Eye (tissue), 1 donor: ENCODE measurements at places on chromosomes 6 and 20.

DNA sequence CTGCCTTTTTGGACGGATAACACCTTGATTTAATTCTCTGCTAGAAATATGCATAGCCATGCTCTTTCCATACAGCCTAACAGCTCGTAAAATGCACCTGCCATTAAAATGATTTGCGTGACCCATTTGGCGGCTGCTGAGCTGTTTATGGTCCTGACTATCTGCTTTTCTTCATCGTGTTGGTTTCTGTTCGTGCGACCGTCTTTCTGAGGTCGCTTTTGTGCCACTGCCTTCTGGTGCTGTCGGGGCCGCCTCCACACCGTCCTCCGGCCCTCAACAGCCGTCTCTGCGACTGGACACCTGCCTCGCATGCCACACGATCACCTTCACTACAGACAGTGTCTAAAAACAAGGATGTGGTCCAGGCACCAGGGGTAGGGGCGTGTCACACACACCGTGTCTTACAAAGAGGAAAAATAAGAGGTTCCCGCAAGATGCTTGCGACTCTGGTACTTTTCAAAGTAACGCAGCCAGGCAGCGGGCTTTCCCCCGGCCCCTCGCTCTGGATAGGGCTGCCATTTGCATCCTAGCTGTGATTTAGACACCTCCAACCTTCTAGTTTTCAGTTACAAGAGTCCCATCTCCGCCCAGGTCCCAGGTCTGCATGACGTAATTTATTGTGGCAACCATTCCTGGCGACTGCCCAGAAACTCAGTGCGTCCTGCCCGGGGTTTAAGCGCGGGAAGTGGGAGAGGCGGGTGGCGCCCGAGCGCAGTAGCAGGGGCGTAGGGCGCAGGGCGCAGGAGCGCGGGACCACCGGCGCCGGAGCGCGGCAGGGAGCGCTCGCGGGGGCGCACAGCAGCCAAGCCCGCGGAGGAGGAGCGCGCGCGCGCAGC lies at the start of gene STMND1:
Gene STMND1 (plus strand): TSS at position 629 of the 836 bp plus-strand sequence. CDS start 208 bp downstream, outside the sequence.
- peak; percentile 79 for DNase-seq

DNA sequence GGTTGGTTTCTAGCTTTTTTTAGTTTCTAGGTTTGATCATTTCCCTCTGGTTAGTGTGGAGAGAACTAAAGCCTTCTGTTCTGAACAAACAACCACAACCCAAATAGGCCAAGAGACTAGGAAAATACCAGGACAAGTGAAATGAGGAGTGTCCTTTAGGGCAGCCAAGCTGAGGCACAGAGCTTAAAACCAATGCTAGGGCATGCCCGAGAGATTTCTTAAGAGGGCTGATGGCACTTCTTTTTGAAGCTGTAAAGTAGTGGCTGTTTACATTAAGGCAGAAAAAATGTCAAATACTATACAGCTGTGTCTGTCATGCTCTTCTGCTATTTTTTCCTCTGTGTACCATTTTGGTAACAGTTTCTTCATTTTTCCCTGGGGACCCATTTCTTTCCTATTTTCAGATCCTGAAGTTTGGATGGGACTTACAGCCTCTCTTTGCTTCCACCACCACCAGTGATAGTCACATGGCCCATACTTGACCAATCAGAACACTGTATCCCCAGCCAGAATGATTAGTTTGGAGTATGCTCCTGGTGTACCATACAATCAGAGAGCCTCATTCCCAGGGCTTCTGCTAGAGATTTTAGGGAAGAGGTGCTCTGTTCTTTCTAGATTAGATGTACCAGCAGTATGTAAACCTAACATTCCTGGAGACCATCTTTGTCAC lies 154.4 kb downstream of the BMP2 start:
- peak; percentile 28 for DNase-seq

GRCh38 chr20:57409316-57409671 lies 18.1 kb downstream of the RBM38 start:
- DNase-seq: no peak

DNA sequence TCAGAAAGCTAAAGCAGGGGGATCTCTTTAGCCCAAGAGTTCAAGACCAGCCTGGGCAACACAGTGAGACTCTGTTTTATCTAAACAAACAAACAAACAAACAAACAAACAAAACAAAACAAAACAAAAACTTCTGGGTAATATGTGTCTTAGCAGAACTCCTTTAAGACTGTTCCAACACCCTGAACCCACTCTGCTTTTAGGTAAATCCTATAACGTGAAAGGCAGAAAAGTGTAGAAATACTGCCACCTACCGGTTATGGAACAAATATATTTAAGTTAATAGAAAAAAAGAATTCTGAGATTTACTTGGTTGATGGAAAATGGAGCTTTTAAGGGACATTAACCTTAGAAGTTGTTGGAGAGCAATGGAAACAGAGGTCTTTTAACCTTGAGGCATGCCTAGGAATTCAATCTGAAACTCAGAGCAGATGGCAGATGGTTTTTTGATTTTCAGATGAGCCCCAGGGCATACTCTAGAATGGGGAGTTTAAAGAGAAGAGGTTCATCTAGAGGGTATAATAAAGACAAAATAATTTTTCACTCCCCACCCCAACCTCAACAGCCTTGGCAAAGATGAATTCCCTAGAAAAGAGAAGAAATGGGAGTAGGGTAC lies 38.5 kb downstream of the SOD2 start:
- DNase-seq: peak; percentile 83

DNA sequence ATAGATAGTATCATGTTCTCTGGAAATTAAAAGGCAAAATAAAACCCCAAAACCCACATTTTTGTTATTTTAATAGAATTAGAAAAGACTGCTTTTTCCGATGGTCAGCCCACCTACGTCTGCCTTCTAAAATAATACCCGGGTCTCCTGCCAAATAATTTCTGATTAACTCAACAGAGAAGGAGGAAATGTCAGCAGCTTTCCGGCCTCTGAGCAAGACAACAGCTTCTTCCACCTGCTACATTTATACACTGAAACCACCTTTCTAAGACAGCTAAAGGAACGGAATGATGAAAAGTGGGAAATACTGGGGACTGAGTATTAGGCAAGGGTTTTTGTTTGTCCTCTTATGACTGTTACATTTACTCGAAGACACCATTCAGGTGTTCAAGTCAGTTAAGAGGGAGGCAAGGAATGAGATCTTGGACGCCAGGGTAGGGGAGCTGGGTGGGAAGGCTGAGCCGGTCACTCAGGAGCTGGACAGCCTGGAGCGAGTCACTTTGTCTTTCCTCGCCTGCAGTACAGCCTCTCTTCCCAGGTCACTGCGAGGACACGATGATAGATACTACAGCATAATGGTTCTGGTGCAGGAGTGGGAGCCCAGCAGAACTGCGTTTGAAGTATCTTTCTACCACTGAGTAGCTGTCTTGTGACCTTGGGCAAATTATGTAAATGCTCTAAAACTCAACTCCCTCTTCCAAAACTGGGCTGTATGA lies 96.3 kb upstream of the QKI start:
- DNase-seq: no peak

DNA sequence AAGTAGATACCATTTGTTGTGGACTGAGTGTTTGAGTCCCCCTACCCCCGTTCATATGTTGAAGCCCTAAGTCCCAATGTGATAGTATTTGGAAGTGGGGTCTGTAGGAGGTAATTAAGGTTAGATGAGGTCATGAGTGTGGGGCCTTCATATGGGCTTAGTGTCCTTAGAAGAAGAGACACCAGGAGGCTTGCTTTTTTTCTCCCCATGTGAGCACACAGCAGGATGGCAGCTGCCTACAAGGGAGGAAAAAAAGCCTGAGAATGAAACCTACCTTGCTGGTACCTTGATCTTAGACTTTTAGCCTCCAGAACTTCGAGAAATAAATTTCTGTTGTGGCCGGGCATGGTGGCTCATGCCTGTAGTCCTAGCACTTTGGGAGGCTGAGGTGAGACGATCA lies 67.9 kb upstream of the TULP4 start:
- DNase-seq: no peak

DNA sequence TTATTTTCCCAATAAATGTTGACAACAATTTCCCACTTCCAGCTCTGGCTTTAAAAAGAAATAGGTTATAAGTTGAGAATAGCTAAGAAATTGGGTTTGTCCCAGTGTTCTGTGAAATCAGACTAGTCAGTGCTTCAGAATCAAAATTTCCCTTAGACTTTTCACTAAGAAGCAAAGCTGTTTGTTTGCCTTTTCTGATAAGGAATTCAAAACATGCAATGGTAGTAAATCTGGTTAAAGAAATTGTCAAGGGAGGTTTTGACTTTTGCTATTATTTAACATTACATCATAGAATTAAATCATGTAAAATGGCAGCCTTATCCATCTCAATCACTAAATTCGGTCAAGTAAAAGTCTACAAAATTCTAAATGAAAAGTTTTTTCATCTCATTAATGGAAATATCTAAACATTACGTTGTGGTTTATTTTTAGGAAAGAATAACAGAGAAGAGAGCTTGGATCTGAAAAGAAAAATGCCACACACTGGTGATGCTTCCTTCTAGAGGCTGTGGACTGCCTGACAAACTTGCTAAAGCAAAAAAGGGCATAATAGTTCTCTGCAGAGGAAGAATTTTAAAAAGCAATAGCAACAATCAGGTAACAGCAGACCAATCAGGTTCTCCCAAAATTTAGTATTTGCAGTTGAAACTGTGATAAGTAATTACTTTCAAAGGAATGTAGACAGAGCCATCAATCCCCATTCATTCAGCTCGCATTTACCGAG lies 36.4 kb downstream of the PLAGL1 start:
- DNase-seq: no peak

GRCh38 chr6:44831002-44831610 lies 443.6 kb downstream of the CDC5L start:
- DNase-seq: peak; percentile 39

DNA sequence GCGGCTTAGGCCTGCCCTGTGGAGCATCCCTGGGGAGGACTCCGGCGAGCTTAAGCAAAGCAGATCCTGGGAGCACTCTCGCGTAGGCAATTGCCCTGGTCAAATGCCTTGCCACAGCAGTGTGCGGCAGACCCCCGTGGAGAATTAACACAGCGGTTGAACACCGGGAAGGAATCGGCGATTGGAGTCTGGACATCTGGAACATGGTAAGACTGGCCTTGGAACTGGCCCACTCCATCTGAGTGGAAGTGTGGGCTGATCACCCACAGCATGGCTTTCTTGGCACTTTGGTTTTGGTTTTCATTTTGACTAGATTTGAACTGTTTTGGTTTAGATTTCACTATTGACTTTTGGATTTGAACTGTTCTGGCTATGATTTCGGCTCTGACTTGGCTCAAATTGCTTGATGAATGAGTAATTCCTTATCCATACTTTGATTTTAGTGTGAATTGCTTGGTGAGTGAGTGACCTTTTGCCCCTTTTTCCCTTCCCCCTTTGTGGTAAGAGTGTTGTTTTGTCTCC lies 300.7 kb downstream of the RNGTT start:
- DNase-seq: no peak

DNA sequence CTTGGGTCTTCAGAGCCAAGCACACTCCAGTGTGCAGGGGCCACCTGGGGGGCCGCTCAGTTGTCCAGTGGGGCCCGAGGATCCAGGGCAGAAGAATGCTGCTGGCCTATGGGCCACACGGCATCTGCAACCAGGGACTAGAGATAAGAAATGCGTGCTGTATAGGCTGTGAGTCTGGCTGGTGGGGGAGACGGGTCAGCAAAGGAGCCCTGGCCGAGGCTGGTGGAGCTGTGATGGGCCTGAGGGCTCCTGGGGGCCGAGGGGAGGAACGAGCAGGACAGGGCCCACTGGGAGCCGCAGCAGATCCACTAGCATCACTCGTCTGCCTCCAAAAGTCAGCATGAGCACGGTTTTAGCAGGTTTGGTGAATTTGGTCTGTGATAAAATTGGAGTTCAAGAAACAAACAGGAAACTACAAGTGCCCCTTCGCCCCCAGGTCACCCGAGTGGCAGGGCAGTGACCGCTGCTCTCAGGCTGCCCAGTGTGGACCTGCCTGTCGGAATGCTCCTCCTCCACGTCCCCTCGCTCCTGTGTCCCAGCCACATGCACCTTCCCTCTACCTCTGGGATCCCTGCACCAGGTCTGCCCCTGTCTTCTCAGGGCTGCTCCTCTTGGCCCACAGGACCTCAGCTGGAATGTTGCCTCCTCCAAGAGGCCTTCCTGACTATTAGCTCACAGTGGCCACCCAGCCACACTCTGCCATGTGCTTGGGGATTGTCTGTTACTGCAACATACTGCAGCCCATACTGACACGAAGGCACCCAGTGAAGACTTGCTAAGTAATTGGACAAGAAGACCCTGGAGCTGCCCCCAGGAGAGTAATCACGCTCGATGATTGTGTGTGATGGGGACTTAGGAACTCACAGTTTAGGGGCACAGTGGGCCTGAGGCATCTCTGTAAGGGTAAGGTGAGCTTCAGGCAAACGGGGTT lies 10.9 kb downstream of the ACSS1 start:
- DNase-seq: no peak

DNA sequence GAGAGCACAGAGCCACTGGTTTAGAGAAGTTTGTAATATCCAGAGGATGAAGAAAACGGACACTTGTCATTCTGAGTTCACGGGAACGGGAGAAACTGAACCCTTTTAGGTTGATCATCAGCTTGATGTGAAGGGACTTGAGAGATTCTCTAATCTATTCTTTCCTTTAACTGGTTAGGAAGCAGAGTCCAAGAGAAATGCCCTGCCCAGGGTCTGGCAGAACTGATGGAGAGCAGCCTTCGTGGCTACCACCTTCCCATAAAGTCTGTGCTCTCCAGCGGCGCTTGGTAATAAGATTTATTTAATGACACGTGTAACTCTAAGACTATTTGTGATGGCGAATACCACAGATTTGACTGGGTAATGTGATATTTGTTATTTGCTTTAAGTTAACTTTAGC lies 36.0 kb downstream of the E2F3 start:
- DNase-seq: no peak

DNA sequence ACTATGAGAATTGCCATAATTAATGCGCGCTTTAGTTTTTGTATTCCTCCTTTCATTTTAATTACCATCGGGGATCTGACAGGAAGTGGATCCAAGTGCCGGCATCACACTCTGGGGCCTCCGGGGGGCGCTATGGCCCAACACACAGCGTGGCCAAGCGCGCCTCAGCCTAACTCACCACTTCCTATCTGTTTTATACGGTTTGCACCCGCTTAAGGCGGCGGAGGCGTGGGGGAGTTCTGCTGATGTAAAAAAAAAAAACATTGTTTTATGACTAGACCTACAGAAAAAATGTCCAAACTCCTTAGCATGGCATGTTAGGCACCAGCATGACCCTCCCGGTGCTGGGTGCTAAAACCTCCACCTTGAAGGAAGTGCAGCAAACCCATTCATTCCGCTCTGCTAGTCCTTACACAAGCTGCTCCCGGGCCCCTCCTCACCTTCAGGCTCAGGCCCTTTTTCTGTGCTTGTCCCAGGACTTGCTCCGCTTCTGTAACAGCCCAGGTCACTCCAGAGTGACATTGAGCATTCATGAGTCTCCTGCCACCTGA lies 4.5 kb upstream of the EBF4 start:
- DNase-seq: peak; percentile 81

DNA sequence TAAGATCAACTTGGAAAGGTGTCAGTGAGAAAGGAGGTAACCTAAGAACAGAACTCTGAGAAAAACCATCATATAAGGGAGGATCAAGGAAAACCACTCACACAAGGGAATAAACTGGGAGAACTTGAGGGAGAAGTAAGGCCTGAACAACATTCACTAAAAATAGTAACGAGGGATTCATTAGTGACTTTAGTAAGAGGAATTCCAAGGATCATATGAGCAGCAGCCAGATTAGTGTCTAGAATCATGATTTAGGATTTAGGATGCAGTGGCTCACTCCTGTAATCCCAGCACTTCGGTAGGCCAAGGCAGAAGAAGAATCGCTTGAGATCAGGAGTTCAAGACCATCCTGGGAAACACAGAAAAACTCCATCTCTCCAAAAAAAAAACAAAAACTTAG lies 376.5 kb upstream of the MARCKS start:
- no peak for DNase-seq
